ENCODE measurements at places on chromosomes 1 and 21. TPM values are rescaled to one million over a fixed set of nuclear protein-coding genes. Genes with fewer than 3 reads are reported as not detected.

DMBX1 gene
- 16.6 TPM for total RNA-seq

OPTC gene
- not detected for total RNA-seq

ANKRD45 gene
- 1.5 TPM for total RNA-seq

HPCAL4 gene
- not detected for total RNA-seq

TRAF3IP3 gene
- not detected for total RNA-seq

DYRK3 gene
- total RNA-seq: 13.5 TPM

DNA sequence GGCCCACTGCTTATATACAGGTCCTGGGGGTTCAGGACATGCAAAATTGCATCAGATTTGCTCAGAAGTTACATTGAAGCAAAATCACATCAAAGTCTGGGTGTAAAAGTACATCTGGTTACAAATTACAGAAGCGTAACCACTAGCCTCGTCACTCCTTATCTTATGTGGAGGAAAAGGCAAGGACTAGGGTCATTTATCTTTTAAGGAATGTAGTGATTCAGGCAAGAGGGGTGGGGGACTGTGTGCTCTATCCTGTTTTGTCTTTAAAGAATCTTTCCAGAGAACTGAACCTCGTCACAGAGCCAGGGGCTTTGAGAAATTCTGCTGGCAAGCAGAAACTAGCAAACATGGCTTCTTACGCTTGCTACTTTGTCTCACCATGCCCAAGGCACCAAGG lies 61.1 kb upstream of the RAB4A start:
- H3K4me3 ChIP-seq: no peak overlapping the region
- no peaks in the 10 kb centered on the region for H3K36me3 ChIP-seq
- H3K4me1 ChIP-seq: peaks cover 9% of the 10 kb centered on the region
- H3K27ac ChIP-seq: no peak overlapping the region

GRCh38 chr1:175944591-175944990 lies 201.2 kb upstream of the TNR start:
- H3K27ac ChIP-seq: no peak overlapping the region
- no peak for DNase-seq
- no peaks in the 10 kb centered on the region for H3K27me3 ChIP-seq
- H3K4me1 ChIP-seq: no peaks in the 10 kb centered on the region
- peaks cover 72% of the 10 kb centered on the region for H3K36me3 ChIP-seq

- H3K27ac ChIP-seq: no peak overlapping the region
- no peak for DNase-seq
- H3K36me3 ChIP-seq: no peaks in the 10 kb centered on the region
These were observed 534.6 kb upstream of the PTBP2 start for GRCh38 chr1:96187020-96187419.

- no peaks in the 10 kb centered on the region for H3K36me3 ChIP-seq
- no peak for DNase-seq
- H3K4me1 ChIP-seq: no peaks in the 10 kb centered on the region
These were observed 424.5 kb upstream of the DAB1 start for GRCh38 chr1:57848406-57848805.

DNA sequence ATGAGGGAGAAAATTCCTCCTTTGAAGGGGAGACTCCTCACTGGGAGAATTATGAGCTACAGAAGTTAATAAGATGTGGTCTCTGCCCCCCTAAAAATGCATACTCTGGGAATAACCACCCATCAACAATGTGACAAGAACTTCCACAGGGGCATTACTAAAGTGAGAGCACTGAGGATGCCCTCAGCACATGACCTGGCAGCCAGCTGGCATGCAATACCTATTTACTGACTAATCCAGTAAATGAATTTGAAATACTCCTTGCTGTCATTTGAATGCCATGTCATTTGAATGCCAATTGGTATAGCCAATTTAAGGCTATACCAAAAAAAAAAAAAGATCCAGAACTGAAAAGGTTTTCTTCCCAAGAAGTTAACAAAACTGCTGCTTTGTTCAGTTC lies 30.8 kb downstream of the PLPP3 start:
- no peak for DNase-seq
- no peak overlapping the region for H3K4me3 ChIP-seq
- no peaks in the 10 kb centered on the region for H3K27me3 ChIP-seq
- peaks cover 20% of the 10 kb centered on the region for H3K4me1 ChIP-seq
- H3K36me3 ChIP-seq: no peaks in the 10 kb centered on the region
- no peak overlapping the region for H3K27ac ChIP-seq

- no peaks in the 10 kb centered on the region for H3K4me1 ChIP-seq
- no peak overlapping the region for H3K27ac ChIP-seq
- peaks cover 41% of the 10 kb centered on the region for H3K36me3 ChIP-seq
- no peak overlapping the region for H3K4me3 ChIP-seq
- no peaks in the 10 kb centered on the region for H3K27me3 ChIP-seq
- no peak for DNase-seq
These were observed 9.7 kb upstream of the PRDX6 start for GRCh38 chr1:173467426-173467825.

- H3K27ac ChIP-seq: no peak overlapping the region
- no peaks in the 10 kb centered on the region for H3K36me3 ChIP-seq
- H3K27me3 ChIP-seq: no peaks in the 10 kb centered on the region
- no peak for DNase-seq
- H3K4me3 ChIP-seq: no peak overlapping the region
These were observed 440.2 kb downstream of the PTPRU start for GRCh38 chr1:29676496-29676895.

DNA sequence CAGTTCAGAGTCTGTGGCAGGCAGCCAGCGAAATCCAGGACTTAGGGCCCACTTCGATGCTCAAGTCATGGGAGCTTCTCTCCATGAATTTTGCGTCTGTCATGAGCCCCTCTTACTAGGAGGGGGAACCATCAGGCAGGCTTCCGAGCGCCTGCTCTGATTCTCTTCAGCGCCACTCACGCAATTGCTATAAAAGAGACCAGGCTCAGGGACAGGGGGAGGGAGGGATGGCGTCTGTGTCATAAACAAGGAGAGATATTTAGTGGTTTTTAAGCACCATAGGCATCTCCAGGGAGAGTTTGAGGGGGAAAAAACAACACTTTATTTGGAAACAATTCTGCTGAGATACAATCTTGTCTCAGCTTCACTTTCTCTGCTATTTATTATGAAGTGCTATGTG lies 60.6 kb downstream of the NAV1 start:
- DNase-seq: no peak
- no peak overlapping the region for H3K27ac ChIP-seq
- no peaks in the 10 kb centered on the region for H3K4me1 ChIP-seq
- no peaks in the 10 kb centered on the region for H3K27me3 ChIP-seq
- H3K36me3 ChIP-seq: no peaks in the 10 kb centered on the region

- no peaks in the 10 kb centered on the region for H3K27me3 ChIP-seq
- no peak for DNase-seq
- H3K4me1 ChIP-seq: no peaks in the 10 kb centered on the region
- no peak overlapping the region for H3K4me3 ChIP-seq
- peaks cover 91% of the 10 kb centered on the region for H3K36me3 ChIP-seq
These were observed 47.8 kb downstream of the BRWD1 start for GRCh38 chr21:39265603-39266002.

- H3K27ac ChIP-seq: no peak overlapping the region
- DNase-seq: no peak
- H3K27me3 ChIP-seq: no peaks in the 10 kb centered on the region
- no peak overlapping the region for H3K4me3 ChIP-seq
These were observed 50.6 kb upstream of the LYST start for GRCh38 chr1:235917267-235917811.

DNA sequence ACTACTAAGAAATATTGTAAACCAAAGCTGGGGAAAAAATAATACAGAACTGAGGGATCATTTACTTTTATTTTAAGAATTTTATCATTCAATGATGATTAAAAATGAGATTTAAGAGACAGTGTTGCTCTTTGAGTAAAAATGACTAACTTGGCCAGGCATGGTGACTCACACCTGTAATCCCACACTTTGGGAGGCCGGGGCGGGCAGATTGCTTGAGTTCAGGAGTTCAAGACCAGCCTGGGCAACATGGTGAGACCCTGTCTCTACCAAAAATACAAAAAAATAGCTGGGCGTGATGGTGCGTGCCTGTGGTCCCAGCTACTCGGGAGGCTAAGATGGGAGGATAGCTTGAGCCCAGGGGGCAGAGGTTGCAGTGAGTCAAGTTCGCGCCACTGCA lies 21.8 kb upstream of the PLEKHO1 start:
- no peak overlapping the region for H3K4me3 ChIP-seq
- no peaks in the 10 kb centered on the region for H3K36me3 ChIP-seq
- no peak for DNase-seq
- H3K27ac ChIP-seq: no peak overlapping the region
- no peaks in the 10 kb centered on the region for H3K4me1 ChIP-seq
- no peaks in the 10 kb centered on the region for H3K27me3 ChIP-seq

GRCh38 chr1:94614996-94615395 lies 73.4 kb upstream of the F3 start:
- no peak overlapping the region for H3K27ac ChIP-seq
- no peak overlapping the region for H3K4me3 ChIP-seq
- peaks cover 3% of the 10 kb centered on the region for H3K4me1 ChIP-seq
- H3K27me3 ChIP-seq: no peaks in the 10 kb centered on the region

GRCh38 chr1:241113557-241113956 lies 243.4 kb downstream of the RGS7 start:
- H3K36me3 ChIP-seq: no peaks in the 10 kb centered on the region
- no peak overlapping the region for H3K4me3 ChIP-seq
- H3K27me3 ChIP-seq: no peaks in the 10 kb centered on the region
- no peaks in the 10 kb centered on the region for H3K4me1 ChIP-seq

- H3K4me3 ChIP-seq: no peak overlapping the region
- no peaks in the 10 kb centered on the region for H3K27me3 ChIP-seq
These were observed 180.0 kb upstream of the HMGB4 start for GRCh38 chr1:33683913-33684312.

GRCh38 chr1:205258719-205259118 lies 31.0 kb downstream of the TMCC2 start:
- H3K27ac ChIP-seq: peak overlapping the region; percentile 72
- H3K36me3 ChIP-seq: no peaks in the 10 kb centered on the region
- DNase-seq: no peak
- no peaks in the 10 kb centered on the region for H3K4me1 ChIP-seq
- H3K4me3 ChIP-seq: no peak overlapping the region
- H3K27me3 ChIP-seq: no peaks in the 10 kb centered on the region

DNA sequence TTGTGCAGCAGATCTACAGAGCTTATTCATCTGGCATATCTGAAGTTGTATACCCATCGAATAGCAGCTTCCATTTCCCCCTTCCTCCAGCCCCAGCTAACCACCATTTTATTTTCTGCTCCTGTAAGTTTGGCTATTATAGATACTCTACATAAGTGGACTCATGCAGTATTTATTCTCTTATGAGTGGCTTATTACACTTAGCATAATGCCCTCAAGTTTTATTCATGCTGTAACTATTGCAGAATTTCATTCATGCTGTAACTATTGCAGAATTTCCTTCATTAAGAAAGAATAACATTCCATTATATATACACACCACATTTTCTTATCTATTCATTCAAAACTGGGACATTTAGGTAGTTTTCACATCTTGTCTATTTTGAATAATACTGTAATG lies 30.5 kb upstream of the IFI16 start:
- H3K27me3 ChIP-seq: no peaks in the 10 kb centered on the region
- H3K27ac ChIP-seq: no peak overlapping the region
- no peak for DNase-seq
- no peaks in the 10 kb centered on the region for H3K4me1 ChIP-seq

- H3K36me3 ChIP-seq: no peaks in the 10 kb centered on the region
- H3K27ac ChIP-seq: no peak overlapping the region
- no peaks in the 10 kb centered on the region for H3K27me3 ChIP-seq
- H3K4me3 ChIP-seq: no peak overlapping the region
These were observed 13.4 kb downstream of the SPOCD1 start for GRCh38 chr1:31802190-31803150.

DNA sequence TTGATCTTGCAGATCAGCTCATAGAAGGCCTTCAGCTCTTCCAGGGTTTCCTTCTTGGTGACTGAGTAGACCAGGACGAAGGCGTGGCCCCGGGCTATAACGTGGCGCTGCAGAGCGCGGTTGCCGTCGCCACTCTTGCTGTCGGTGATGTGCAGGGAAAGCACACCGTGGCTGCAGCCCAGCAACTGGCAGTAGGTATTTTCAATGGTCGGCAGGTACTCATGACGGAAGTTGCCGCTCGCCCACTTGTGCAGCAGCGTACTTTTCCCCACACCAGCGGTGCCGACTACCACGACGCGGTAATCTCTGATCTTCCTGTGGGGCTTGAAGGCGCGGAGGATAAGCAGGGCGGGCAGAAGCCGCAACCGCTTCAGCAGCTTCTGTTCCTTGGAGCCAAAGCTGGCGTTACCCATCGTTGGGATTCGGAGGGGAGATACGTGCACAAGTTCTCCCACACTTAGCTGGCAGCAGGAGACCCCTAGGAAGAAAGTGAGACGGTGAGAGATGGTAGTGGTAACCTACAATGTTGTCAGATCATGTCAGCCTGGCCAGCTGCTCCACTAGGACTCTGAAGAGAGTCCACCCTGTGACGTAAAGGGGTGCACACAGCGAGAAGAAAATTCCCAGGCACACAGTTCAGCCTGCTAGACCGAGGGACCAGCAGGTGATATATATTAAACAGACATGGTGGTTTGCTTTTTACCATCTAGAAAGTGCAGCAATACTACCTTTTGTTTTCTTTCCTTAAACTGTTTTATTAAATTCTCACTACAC lies 3.4 kb downstream of the DIRAS3 start:
- no peaks in the 10 kb centered on the region for H3K36me3 ChIP-seq
- H3K4me1 ChIP-seq: no peaks in the 10 kb centered on the region
- H3K4me3 ChIP-seq: no peak overlapping the region
- no peak for DNase-seq
- no peak overlapping the region for H3K27ac ChIP-seq

DNA sequence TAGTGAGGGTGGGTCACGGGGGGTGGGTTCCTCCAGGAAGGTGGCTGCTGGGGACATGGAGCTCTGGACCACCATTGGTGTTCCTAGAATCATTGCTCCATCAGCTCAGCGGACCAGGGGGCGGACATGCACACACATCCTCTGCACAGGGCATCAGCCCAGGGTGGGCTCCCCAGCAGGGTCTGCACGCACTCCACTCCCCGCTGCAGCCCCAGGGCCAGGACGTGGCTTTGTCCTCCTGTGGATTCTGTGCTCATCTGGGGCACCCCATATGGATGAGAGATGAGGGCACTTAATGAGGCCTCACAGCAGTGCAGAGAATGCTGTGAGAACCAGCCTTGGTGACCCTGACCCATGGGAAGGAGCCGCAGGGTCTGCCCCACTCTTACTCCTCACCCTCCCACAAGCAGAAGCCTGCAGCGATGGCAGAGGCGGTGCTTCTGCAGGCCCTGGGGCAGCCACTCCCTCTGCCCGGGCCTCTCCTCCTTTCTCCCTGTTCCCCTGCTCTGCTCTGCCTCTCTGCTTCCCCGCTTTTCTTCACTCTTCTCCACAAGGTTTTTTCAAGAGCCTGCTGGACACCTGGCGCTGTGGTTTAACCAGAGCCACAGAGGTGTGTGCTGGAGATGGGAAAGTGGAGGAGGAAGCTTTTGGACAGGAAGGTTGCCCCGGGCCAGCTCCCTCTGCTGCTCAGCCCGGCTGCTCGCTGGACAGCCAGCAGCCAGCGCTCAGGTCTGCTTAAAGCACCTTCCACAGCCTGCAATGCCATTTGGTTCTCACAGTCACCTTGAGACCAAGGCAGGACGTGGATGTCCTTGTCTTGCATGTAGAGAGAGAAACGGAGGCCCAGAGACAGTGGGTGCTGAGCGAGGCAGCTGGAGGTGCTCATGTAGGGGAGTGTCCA lies 26.3 kb upstream of the PCBP3 start:
- no peak overlapping the region for H3K4me3 ChIP-seq
- DNase-seq: peak; percentile 67
- H3K4me1 ChIP-seq: no peaks in the 10 kb centered on the region
- H3K27me3 ChIP-seq: no peaks in the 10 kb centered on the region
- H3K27ac ChIP-seq: no peak overlapping the region
